Activated B cell treated with CpG ODN at 0.5 μM for 24 hours (primary cell): ENCODE measurements at places on chromosomes 2 and 18.

DNA sequence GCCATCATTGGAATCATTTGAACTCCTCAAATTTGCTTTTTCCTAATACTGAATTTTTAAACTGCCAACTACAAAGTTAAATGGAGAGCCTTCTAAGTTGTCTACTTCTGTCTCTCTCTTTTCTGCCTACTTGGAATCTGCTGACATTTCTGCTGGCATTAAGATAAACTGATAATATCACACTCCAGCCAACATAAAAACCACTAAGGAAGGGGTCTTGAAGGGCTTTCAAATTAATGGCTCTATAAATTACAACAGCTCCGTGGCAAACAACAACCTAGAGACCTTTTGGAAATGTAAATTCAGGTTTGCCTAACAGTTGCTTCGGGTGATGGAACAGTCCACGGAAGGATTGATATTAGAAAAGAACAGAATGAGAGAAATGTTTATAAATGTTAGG, 12.1 kb downstream of the ALPP start:
- H3K27ac ChIP-seq, result no peak overlapping the region
- peaks cover 8% of the 10 kb centered on the region for H3K4me1 ChIP-seq
- H3K4me3 ChIP-seq, result no peak overlapping the region

DNA sequence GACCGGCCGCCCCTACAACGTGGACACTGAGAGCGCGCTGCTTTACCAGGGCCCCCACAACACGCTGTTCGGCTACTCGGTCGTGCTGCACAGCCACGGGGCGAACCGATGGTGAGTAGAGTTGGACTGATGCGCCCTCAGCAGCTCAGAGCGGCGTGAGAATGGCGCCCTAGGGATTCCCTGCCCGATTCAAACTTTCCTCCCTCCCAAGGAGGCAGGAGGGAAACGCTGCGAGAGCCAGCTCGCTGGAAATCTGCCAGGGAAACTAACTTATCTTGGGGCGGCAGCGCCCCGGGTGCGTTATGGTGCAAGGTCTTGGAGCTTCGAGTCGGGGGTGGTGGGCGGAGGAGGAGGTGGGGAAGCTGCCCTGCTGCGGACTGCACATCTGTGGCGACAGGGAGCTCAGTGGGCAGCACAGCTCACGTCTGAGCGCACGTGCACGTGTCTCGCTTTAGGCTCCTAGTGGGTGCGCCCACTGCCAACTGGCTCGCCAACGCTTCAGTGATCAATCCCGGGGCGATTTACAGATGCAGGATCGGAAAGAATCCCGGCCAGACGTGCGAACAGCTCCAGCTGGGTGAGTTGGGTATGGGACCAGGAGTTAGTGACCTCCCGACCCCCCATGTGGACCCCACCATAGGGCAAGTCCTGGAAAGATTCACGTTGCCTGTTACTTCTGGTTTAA, 697 bp downstream of the ITGA4 start:
- peaks cover 20% of the 10 kb centered on the region for H3K36me3 ChIP-seq
- H3K4me1 ChIP-seq, result peaks cover 70% of the 10 kb centered on the region
- peak; percentile 48 for DNase-seq
- H3K4me3 ChIP-seq, result peak overlapping the region; percentile 97
- no peaks in the 10 kb centered on the region for H3K27me3 ChIP-seq

DNA sequence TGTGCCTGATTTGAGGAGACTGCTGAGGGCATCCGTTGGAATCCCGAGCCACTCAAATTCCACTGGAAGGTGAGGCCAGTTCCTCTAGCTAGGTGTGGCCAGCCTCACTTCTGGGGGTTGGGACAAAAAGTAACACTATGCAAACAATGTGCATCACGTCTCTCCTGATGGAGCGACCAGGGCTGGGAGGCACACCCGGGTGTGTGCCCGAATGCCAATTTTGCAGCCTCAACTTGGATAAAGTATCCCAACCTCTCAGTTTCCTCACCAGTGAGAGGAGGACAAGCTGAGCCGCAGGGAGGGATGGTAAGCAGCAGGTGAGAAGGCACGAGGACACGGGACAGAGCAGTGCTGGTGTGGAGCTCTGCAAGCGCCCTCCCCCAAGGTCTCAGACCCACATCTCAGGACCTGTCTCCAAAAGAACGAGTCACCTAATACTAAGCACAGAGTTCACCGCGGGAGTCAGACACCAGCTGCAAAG, 218.3 kb downstream of the HAUS1 start:
- H3K36me3 ChIP-seq, result no peaks in the 10 kb centered on the region
- H3K4me1 ChIP-seq, result peaks cover 7% of the 10 kb centered on the region
- no peak overlapping the region for H3K4me3 ChIP-seq
- no peak for DNase-seq
- H3K27ac ChIP-seq, result no peak overlapping the region

DNA sequence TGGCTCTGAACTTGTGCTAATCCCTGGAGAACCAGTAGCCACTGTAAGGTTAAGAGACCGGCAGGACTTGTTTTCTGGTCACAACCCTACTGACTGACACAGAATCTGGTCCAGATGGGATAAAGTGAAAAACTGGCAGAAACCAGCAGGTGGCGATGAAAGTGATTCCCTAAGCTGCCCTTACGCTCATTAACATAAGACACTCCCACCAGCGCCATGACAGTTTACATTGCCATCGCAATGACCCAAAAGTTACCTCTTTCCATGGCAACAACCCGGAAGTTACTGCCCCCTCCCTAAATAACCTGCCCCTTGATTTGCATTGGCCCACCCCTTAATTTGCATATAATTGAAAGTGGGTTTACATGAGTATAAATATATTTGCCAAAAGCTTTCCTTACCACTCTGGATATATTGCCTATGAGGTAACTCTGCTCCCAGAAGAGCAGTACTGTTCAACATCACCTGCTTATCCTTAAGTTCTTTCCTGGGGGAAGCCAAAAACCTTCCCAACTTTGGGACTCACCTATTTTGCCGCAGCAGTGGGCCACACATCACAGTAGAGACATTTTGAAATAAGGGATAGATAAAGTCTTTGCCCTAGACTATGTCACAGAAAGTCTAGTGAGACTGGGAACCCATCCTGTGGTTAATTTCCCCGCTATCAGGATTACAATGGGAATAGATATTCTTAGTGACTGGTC, 35.8 kb upstream of the AFF3 start:
- H3K27ac ChIP-seq, result peak overlapping the region; percentile 24
- no peaks in the 10 kb centered on the region for H3K36me3 ChIP-seq
- DNase-seq, result no peak
- no peak overlapping the region for H3K4me3 ChIP-seq

DNA sequence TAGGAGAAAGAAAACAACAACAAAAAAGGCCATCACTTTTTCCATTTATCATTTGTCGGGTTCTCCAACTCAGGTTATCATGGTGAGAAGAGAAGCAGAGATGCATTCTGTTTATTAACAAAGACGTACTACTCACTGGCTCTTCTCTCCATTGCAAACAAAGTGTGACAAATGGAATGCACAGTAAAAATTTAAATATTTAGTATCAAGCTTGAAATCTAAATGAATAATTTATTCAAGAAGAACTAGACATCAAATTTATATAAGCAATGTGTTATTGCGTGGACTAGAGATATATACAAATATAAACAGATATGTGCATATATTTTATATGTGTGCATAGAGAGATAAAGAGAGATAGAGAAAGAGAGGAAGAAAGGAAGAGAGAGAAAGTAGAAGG, 236.5 kb downstream of the DSEL start:
- DNase-seq, result no peak
- H3K27ac ChIP-seq, result no peak overlapping the region
- no peak overlapping the region for H3K4me3 ChIP-seq
- H3K27me3 ChIP-seq, result no peaks in the 10 kb centered on the region

- H3K27me3 ChIP-seq, result peaks cover 63% of the 10 kb centered on the region
- no peaks in the 10 kb centered on the region for H3K36me3 ChIP-seq
- no peak overlapping the region for H3K4me3 ChIP-seq
- H3K27ac ChIP-seq, result no peak overlapping the region
- no peak for DNase-seq
Observed at GRCh38 chr2:216685327-216685875, 9.9 kb downstream of the IGFBP5 start.

DNA sequence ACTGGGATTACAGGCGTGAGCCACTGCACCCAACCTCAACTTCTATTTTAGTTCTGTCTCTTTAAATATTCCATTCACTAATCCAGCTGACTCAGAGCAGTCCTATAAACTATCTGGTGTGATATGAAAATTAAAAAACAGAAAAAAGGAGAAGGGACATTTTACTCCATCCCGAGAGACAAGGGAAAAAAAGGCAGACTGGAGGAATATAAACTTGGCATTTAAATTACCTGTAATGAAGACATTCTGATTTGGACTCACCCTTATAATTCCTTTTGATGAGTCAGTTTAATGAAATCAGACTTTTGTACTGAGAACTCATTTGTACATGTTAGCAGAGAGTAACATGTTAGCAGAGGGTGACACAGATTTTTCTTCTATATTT, 74.8 kb upstream of the RIOK3 start:
- no peak for DNase-seq
- peaks cover 8% of the 10 kb centered on the region for H3K4me1 ChIP-seq
- no peak overlapping the region for H3K4me3 ChIP-seq
- H3K27me3 ChIP-seq, result no peaks in the 10 kb centered on the region
- no peak overlapping the region for H3K27ac ChIP-seq

GRCh38 chr2:219332542-219332941, at the start of gene RESP18:
TSS of gene RESP18 (minus strand) at chr2:219332744.
- H3K27me3 ChIP-seq, result peaks cover 76% of the 10 kb centered on the region
- no peak for DNase-seq
- H3K4me1 ChIP-seq, result no peaks in the 10 kb centered on the region
- no peaks in the 10 kb centered on the region for H3K36me3 ChIP-seq

DNA sequence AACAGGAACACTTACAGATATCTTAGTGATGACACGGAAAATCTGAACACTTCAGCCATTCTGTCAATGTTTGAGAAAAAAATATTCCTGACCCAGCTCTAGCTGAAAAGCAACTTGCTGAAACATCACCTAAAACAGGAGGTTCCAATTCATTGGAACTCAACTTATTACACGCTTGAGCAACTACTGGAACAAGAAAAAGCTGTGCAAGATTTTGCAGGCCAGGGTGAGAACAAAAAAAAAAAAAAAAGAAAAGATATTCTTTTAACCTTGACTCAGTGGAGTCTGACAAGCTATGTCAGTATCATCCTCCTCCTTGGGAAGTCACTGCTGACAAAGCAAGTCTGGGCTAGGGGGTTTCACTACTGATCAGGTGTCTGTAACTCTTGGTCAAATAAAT, 351.0 kb downstream of the SS18 start:
- peaks cover 7% of the 10 kb centered on the region for H3K27me3 ChIP-seq
- H3K4me3 ChIP-seq, result no peak overlapping the region
- no peaks in the 10 kb centered on the region for H3K36me3 ChIP-seq
- no peak overlapping the region for H3K27ac ChIP-seq
- no peak for DNase-seq
- no peaks in the 10 kb centered on the region for H3K4me1 ChIP-seq

- H3K27me3 ChIP-seq, result no peaks in the 10 kb centered on the region
- no peak overlapping the region for H3K4me3 ChIP-seq
- no peak overlapping the region for H3K27ac ChIP-seq
- no peak for DNase-seq
- no peaks in the 10 kb centered on the region for H3K4me1 ChIP-seq
Observed at GRCh38 chr2:75090770-75091515, 108.4 kb downstream of the TACR1 start.

DNA sequence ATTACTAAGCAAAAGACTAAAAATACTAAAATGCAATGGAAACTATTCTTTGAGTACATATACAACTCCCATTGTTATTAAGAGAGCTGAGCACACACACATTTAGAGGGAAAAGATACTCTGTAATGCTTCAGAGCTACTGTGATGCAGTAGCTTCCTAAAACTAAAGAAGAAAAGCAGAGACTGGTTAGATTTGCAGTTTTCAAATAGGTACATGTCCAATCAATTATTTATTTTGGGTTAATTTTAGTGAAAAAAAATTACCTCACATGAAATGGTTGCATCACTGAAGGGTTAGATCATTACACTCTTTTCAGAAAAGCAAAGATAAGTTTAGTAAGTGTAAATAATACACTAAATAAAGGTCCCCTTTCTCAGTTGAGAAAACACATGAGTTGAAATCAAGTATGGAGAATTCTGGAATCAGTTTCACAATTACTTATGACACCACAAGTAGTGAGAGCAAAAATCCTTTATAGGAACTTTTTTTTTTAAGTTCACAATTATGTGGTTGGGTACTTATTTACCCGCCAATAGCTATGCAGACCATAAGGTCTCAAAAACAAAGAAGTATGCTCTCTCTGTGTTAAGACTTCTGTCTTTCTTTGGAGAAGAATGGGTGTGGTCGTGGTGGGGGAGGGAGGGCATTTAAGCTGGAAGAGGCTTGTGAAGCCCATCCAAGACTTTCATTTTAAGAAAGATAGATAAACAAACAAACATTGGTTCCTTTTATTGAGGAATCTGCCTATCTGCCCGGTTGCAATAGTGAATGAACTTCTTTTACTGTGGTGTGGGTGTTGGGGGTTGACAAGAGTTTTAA, 25.3 kb upstream of the SERTAD2 start:
- H3K27me3 ChIP-seq, result no peaks in the 10 kb centered on the region
- no peak overlapping the region for H3K4me3 ChIP-seq
- peaks cover 38% of the 10 kb centered on the region for H3K4me1 ChIP-seq

- no peaks in the 10 kb centered on the region for H3K27me3 ChIP-seq
- H3K4me1 ChIP-seq, result peaks cover 60% of the 10 kb centered on the region
- H3K4me3 ChIP-seq, result peak overlapping the region; percentile 66
- peak overlapping the region; percentile 83 for H3K27ac ChIP-seq
Observed at GRCh38 chr2:31319406-31320175, 85.6 kb downstream of the EHD3 start.

- peaks cover 37% of the 10 kb centered on the region for H3K4me1 ChIP-seq
- peaks cover 10% of the 10 kb centered on the region for H3K36me3 ChIP-seq
- DNase-seq, result no peak
- no peak overlapping the region for H3K27ac ChIP-seq
- H3K27me3 ChIP-seq, result no peaks in the 10 kb centered on the region
Observed at GRCh38 chr2:84901593-84902120, 3.8 kb upstream of the TMSB10 start.

DNA sequence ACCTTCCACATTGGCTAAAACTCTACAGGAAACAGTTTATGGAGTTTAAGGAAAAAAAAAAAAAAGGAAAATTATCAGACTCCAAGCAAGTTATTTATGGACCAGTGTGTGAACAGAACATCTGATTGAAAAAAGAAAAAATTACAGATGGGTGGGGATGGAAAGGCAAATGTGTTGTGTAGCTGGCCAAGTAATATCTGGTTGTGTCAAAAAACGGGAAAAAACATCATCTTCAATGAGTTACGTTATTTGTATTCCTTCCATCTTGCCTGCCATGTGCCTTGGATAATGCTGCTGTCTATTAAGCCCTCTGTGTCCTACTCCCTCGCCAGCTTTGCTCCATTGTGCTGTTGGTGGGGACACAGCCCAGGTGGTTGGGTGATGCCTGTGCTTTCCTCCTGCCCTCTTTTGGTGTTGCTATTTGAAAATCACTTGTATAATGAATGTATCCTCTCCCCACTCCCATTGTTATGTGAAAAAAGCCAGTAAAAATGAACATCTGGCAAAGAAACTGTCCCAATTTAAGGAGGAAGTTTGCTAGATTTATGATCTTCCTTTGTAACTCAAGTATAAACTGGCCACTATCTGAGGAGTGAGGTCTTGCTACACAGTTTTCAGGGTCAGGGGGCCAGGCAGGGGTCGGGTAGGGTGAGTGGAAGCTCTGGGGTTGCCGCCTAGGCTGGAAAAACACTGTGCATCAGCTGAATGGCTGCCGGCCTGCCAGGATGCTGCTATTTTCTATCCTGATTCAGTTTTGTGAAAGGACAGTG, 155.9 kb downstream of the FMNL2 start:
- no peak for DNase-seq
- H3K36me3 ChIP-seq, result no peaks in the 10 kb centered on the region
- no peak overlapping the region for H3K4me3 ChIP-seq
